ENCODE measurements at places on chromosomes 7 and 10.

DNA sequence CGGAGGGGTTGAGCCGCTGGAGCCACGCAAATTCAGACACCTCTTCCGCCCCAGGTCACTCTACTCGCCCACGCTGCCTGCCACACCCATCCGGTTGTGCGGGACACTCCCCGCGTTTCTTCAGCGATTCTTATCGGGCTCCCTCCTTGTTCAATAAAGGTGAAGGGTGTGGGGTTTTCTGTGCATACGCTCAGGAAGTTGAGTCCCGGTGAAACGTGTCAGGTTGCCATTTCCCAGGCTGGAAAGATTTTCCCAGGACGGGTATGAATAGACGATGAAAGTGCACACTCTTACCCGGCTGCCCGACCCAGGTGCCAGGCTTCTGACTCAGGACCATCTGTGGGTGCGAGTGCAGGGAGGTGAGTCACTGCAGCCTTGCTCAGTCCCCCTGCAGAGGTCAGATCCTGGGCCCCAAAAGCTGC is 22.0 kb downstream of the KLF6 start:
- H3K27ac ChIP-seq = peak overlapping the region; percentile 93
- no peaks in the 10 kb centered on the region for H3K36me3 ChIP-seq
- H3K27me3 ChIP-seq = no peaks in the 10 kb centered on the region
- peaks cover 54% of the 10 kb centered on the region for H3K4me1 ChIP-seq

DNA sequence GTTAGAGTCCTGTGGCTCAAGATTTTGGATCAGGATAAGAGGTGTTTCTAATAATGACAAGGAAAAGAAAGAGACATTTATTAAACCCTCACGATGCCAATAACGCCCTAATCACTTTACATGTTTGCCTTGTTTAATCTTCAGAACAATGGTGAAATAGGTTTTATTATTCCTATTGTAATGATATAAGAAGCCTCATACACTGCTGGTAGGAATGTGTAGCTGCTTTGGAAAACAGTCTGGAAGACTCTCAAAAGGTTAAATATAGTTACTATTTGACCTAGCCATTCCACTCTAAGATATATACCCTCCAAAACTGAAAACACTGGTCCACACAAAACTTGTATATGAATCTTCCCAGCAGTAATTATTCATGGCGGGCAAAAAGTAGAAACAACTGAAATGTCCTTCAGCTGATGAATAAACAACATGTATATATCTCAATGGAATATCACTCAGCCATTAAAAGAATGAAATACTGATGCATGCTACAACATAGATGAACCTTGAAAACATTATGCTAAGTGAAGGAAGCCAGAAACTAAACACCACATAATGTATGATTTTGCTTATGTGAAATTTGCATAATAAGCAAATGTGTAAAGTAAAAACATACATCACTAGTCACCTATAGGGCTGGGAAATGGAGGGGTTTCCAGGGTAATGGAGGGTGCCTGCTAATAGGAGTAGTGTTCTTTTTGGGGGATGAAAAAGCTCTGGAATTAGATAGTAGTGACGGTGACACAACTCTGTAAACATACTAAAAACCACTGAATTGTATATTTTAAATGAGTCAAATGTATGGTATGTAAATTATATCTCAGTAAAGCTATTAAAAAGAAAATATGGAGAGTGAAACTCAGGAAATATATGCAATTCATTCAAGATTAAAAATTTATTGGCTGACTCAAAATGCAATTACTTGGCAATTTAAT is 76.9 kb upstream of the ANK3 start:
- no peaks in the 10 kb centered on the region for H3K36me3 ChIP-seq
- no peak overlapping the region for H3K4me3 ChIP-seq

DNA sequence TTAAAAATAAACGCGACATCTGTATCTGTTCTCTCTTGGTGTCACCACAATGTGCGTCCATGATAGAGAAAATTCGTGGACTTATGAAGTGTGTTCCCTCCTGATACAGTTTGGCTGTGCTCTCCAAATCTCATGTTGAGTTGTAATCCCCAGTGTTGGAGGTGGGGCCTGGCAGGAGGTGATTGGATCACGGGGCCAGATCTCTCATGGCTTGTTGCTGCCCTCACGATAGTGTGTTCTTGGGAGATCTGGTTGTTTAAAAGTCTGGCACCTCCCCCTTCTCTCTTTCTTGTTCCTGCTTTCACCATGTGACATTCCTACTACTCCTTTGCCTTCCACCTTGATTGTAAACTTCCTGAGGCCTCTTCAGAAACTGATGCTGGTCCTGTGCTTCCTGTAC is 229.4 kb upstream of the MYO3A start:
- H3K4me1 ChIP-seq = no peaks in the 10 kb centered on the region
- no peaks in the 10 kb centered on the region for H3K27me3 ChIP-seq
- no peaks in the 10 kb centered on the region for H3K36me3 ChIP-seq

- no peak overlapping the region for H3K27ac ChIP-seq
- H3K4me1 ChIP-seq = no peaks in the 10 kb centered on the region
- no peaks in the 10 kb centered on the region for H3K36me3 ChIP-seq
- DNase-seq = no peak
Observed at GRCh38 chr7:142146124-142146523, 34.6 kb downstream of the MGAM2 start.

DNA sequence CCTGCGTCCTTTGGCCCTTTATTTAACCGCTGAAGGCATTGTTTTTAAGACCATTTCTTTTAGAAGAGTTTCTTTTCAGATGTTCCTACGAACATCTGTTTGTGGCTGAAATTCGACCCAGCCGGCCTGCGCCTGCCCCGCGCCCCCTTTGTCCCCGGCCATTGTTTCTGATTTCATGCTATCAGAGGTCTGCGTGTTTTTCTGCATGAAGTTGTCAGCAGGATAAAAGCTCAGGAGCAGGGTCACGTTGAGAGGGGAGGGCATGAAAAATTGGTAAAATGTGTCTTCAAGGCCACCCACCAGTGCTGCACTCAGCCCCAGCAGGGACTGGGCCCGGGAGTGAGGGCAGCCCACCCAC is 43.1 kb downstream of the NKX6-2 start:
- no peak overlapping the region for H3K4me3 ChIP-seq
- no peaks in the 10 kb centered on the region for H3K4me1 ChIP-seq
- no peaks in the 10 kb centered on the region for H3K27me3 ChIP-seq
- H3K36me3 ChIP-seq = no peaks in the 10 kb centered on the region
- no peak overlapping the region for H3K27ac ChIP-seq

GRCh38 chr7:105003275-105003674 is 10.7 kb upstream of the KMT2E start:
- H3K27ac ChIP-seq = peak overlapping the region; percentile 56
- no peak for DNase-seq
- peaks cover 76% of the 10 kb centered on the region for H3K36me3 ChIP-seq

DNA sequence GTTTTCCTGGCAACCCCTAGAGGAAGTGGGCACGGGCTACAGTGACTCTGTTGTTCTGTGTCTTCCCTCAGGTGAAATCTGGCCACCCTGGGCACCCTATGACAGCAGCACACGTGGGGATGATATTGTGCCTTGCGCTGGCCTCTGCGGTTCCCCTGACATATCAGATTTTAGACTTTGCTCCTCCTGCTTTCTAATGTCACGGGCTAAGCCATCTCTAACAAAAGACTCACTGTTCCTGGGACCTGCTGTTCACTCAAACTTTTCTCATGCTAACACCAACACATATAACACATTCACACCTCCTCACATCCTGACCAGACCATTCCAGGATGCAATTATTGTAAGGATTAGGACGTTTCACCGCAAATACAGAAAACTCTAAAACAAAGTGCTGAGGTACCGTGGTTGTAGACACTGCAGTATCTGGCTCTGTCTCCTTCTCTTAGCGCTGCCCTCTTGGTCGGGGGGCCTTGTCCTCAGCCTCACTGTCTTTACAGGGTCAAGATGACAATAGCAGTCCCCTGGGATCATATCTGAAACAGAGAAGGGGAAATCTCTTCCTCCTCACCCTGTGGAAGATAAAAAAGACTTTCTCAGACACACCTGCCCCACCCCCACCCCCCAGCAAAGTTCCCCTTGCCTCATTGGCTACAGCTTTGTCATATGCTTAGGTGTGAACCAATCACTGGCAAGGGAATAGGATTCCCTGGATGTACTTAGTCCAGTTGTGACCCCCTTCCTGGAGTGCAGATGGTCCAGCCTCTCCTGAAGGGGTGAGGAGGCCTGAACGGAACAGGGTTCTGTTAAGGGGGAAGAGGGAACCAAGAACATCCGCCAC is 14.1 kb downstream of the CHN2 start:
- H3K27ac ChIP-seq = no peak overlapping the region
- H3K4me3 ChIP-seq = no peak overlapping the region
- no peaks in the 10 kb centered on the region for H3K27me3 ChIP-seq
- DNase-seq = no peak
- H3K4me1 ChIP-seq = no peaks in the 10 kb centered on the region

DNA sequence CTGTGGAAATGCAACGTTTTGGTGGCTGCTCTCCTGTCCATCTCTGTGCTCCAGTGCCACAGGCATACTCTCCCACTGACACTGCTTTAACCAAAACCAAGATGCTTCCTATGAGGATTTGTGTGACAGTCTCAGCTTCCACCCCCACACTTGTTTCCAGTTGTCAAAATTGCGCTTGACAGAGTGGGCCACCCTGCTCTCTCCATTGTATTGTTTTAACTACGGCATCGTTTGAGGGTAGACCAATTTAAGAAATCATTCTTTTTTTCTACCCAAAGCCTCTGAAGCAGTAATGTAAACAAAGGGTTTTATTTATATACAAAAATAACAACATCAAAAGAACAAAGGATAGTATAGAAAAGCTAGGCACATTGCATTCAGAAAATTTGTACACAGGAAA is 178.0 kb downstream of the INHBA start:
- no peak overlapping the region for H3K27ac ChIP-seq
- no peaks in the 10 kb centered on the region for H3K27me3 ChIP-seq
- no peak for DNase-seq
- H3K36me3 ChIP-seq = no peaks in the 10 kb centered on the region
- no peak overlapping the region for H3K4me3 ChIP-seq

GRCh38 chr7:130486114-130486953 is 5.6 kb upstream of the MEST start:
- H3K4me3 ChIP-seq = peak overlapping the region; percentile 38
- peaks cover 7% of the 10 kb centered on the region for H3K4me1 ChIP-seq
- peak; percentile 76 for DNase-seq

- H3K4me1 ChIP-seq = no peaks in the 10 kb centered on the region
- H3K27me3 ChIP-seq = no peaks in the 10 kb centered on the region
- H3K27ac ChIP-seq = no peak overlapping the region
- H3K4me3 ChIP-seq = no peak overlapping the region
Observed at GRCh38 chr7:36185756-36186155, 32.7 kb downstream of the EEPD1 start.

GRCh38 chr10:34955391-34955790 is 134.8 kb downstream of the CUL2 start:
- no peak overlapping the region for H3K4me3 ChIP-seq
- no peak overlapping the region for H3K27ac ChIP-seq
- peaks cover 13% of the 10 kb centered on the region for H3K4me1 ChIP-seq
- no peak for DNase-seq

DNA sequence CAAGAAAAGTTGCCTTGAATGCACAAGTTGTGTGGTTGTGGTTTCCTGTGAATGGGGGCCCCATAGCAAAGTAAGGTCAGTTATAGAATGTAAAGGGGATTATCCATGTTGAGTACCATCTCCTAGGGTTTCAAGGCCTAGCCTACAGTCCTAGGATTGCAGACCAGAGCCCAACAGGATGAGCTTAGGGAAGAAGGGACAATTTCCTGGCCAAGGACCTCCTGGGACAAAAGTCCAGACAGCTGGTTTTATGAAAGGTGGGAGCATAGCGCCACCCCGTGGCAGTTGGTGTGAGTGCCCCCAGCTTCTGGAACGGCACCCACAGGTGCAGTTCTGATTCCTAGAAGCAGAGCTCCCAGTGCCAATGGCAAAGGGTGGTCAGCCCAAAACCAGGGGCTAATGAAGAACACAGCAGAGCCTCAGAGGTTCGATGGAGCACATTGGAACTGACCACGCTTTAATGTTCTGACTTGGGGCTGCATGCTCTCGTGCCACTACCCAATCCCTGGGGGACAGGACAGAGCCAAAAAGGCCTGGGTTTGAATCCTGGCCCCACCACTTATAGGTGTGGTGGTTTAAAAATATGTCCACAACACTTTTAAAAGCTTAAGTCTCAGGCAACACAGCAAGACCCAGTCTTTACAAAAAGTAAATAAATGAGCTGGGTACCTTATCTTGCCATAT is 25.8 kb upstream of the TMEM120A start:
- no peaks in the 10 kb centered on the region for H3K4me1 ChIP-seq
- no peak for DNase-seq
- H3K27me3 ChIP-seq = no peaks in the 10 kb centered on the region
- H3K27ac ChIP-seq = no peak overlapping the region
- no peak overlapping the region for H3K4me3 ChIP-seq
